ENCODE measurements at places on chromosomes 16 and 17.

DNA sequence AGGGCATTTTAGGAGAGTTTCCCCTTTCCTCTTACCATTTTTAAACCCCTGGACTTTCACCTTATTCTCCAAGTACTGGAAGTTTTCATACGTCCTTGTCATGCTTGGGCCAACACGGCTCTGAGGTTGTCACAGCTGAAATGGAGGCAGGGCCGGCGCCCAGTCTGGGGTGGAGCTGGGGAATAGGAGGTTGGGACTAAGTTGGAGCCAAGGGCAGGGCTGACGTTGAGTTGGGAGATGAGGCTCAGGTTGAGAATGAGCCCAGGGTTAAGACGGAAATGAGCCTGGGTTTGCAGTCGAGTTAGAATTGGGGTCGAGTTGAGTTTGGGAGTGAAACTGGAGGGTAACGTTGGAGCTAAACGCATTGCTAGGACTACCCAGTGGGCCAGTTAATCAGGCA lies 1.3 kb downstream of the CLEC10A start:
- no peak for DNase-seq

GRCh38 chr16:16189842-16190241 lies 33.5 kb downstream of the ABCC6 start:
- DNase-seq, result no peak

DNA sequence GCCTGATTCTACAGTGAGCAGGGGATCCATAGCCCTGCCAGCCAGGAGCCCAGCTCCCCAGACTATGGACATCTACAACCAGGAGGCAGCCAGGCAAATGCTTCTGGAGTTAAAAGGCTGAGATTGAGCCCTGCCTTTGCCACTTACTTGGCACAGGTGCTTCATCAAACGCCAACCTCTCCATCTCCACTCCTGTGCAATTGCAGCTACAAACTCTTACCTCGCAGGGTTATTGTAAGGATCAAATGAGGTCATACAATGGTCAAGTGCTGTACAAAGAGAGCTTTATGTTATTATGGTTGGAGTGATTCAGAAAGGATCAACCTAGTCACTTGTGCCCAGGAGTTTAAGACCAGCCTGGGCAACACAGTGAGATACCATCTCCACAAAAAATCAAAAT lies 9.8 kb upstream of the MYO18A start:
- DNase-seq, result no peak

- DNase-seq, result no peak
These were observed 9.4 kb downstream of the TNRC6A start for GRCh38 chr16:24738895-24739294.

DNA sequence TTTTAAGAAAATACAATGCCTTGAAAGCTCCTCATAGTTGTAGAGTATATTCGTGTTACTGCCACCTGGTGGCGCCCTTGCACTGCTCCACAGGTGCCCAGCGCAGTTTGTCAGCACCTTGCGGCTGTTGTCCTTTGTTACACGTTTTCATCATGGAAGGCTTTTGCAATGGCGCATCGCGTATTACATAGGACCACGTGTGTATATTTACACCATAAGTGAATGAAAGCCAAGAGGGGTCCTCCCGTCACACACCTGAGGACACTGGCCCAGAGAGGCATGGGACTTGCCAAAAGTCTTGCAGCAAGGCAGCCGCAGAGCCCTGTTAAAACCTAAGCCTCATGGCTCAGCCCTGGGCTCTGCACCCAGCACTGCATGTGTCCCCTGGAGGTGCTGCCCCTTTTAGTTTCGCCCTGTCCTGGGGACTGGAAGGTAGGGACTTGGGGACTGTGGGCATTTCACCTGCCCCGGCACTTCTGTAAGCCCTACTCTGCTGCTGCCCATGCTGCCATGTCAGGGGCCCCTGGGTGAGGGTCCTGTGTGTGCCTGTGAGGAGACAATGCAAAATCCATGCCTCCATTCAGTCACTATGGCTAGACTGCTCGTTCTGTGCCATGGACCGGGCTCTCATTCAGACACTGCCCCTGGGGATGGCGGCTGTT lies 24.3 kb downstream of the POLR3E start:
- peak; percentile 68 for DNase-seq

GRCh38 chr17:4908711-4909496 lies 6.0 kb upstream of the CHRNE start:
- peak; percentile 90 for DNase-seq

DNA sequence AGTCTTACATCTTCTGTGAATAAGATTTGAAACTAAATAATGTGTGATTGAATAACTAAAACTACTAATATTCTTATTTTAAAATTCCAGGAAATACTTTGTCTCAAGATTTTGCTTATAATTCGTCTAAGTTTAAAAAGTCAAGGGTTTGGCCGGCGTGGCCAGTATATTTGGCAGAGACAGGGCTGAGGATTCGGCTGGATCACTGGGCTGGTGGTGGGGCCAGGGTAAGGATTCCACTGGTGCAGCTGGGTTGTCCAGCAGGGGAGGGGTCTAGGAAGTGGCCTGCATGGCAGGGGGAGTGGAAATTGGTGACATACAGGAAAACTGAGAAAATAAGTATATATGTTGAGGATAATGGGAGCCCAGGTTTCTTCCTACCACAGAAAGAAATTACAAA lies 75.7 kb downstream of the MYO1D start:
- DNase-seq, result no peak

DNA sequence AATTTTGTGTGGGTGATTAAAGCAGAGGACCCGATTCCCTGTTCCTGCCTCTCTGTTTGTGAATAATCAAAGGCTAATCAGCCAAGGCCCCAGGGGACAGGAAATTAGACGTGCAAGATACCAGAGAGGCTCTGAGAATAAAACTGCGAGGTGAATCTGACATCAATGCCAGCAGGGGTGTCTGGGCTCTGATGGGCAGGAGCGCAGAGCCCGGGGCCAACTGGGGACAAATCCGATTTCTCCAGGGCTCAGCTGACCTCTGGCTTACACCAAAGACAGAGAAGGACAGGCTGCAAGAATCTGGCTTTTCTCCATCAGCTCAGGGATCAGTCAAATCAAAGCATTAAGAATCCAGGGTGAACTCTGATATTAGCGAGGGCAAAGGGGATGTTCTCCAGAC lies 174.3 kb downstream of the XYLT1 start:
- no peak for DNase-seq

GRCh38 chr16:978403-978802 lies 3.2 kb upstream of the SOX8 start:
- peak; percentile 32 for DNase-seq

DNA sequence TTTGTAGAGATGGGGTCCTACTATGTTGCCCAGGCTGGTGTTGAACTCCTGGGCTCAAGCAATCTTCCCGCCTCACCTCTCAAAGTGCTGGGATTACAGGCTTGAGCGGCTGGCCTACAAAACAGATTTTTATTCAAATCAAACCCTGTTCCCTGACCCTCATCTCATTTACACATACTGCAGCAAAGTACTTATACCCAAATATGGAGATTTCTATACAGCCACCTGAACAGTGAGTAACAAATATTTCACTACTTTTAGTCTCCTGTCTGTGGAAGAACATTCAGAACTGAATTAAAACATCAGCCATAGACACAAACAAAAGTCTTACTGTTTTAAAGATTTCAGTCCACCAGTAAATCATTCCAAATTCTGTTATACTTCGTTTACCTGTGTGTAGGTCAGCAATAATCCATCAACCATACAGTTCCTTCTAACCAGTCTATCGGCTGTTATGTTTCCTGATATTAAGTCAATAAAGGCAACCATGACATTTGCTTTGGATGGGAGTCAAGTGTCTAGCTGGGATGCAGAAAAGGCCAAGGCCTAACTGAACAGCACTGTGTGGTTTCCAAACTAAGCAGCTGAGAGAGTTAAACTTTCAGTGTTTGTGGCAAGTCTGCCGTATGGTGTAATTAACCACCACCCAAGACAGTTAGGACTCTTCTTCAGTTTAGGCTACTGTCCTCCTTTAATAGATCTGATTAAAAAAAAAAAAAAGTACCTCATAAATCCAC lies 22.3 kb downstream of the ERN1 start:
- DNase-seq, result no peak

DNA sequence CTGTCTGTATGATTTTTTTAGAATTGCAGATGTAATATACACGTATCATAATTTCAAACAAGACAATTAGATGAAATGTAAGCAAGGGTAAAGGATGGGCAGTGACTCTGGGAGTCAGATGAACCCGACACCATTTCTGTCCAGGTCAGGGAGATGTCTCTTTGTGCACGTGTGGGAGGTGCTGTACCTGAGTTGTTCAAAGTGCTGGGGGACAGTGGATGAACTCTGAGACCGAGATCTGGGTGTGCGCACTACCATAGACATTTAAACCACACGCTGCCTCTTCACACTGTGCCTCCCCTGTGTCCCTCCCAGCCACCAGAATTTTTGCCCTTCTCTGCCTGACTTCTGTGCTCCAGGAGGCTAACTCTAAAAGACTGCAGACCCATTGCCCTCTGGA lies 5.9 kb upstream of the RGS9 start:
- DNase-seq, result no peak

- DNase-seq, result no peak
These were observed 87.0 kb downstream of the GNAO1 start for GRCh38 chr16:56278196-56278855.

Data from retina (tissue), 1 donor.